Colonic mucosa (tissue), 4 donors: ENCODE measurements at places on chromosomes 6 and 20. TPM values are rescaled to one million over a fixed set of nuclear protein-coding genes. Genes with fewer than 3 reads are reported as not detected.
A peak's percentile ranks its signal among the peaks of the same experiment; 100 is the strongest.

The SLC35D3 gene
- 0.15 TPM for total RNA-seq

The CEP57L1 gene
- total RNA-seq, result 13.1 TPM

DNA sequence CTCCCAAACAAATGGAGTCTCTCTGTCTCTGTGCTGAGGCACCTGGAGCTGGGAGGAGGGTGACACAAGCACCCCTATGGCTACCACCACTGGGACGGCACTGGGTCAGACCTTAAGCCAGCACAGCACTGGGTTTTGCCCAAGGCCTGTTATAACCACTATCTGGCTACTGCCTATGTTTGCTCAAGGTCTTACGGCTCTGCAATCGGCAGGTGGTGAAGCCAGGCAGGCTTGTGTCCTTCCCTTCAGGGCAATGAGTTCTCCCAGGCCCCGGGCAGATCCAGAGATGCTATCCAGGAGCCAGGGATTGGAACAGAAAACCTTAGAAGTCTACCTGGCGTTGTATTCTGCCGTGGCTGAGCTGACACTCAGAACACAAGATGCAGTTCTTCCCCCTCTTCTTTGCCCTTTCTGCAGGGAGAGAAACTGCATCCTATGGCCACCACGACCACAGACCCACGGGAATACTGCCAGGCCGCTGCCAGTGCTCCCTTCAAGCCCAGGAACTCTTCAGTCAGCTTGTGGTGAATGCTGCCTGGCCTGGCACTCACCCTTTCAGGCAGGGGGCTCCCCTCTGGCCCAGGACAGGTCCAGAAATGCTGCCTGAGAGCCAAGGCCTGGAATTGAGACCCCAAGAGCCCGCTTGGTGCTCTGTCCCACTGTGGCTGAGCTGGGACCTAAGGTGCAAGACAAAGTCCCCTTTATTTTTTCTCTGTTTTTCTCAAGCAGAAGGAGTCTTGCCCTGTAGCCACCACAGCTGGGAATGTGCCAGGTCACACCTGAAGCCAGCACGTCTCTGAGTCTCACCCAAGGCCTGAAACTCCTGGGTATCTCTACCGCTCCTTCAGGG lies 67.0 kb upstream of the FRMD1 start:
- H3K4me3 ChIP-seq, result no peak overlapping the region
- H3K27me3 ChIP-seq, result no peaks in the 10 kb centered on the region
- peak; percentile 13 for DNase-seq
- H3K27ac ChIP-seq, result no peak overlapping the region
- H3K36me3 ChIP-seq, result no peaks in the 10 kb centered on the region

DNA sequence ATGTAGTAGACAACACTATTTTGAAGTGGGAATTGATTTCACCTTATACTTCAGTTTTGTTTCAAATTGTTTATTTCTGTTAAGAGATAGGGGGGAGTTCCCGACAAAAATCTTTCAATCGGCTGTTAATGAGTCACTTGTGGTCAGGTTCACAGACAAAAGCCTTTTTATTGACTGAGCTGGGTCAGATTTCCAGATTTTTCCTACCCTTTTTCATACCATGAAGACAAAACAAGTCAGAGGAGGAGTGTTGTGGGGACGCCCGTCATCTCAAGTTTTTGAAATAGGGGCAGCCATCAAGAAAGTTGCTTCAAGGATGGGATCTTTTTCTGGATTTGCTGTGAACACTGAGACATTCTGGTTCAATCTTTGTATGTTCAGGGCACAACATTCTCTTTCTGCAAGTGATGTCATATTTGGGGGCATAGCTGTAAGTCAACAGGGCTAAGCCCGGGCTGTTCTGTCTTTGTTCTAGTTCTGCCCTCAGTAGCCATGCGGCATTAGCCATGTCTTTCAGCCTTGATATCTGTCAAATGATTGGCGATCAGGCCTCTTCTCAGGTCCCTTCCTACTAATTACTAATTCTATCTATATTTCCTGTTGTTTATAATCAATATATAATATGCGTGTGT lies 496.0 kb upstream of the MARCKS start:
- H3K36me3 ChIP-seq, result no peaks in the 10 kb centered on the region
- no peaks in the 10 kb centered on the region for H3K27me3 ChIP-seq
- no peaks in the 10 kb centered on the region for H3K4me1 ChIP-seq
- no peak overlapping the region for H3K27ac ChIP-seq
- DNase-seq, result no peak

DNA sequence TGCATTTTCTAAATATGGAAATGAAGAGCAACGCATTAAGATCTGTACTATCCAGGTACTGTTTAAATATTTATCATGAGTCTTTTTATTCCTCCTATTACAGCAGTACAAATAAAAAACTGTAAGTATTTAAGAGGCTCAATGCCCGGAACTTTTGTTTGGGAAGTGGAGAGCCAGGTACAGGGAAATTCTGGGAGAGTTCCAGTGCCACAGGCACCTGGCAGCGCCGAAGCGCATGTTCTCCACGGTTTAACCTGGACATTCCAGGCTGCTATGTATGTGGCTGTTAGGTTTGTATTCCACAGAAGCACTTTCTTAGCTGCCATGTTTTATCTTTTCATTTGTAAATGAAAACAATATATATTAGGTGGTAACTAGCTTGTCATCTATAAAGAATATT lies 81.7 kb downstream of the PREP start:
- no peak for DNase-seq
- H3K4me3 ChIP-seq, result no peak overlapping the region
- peaks cover 6% of the 10 kb centered on the region for H3K36me3 ChIP-seq

GRCh38 chr6:46528961-46529750 lies 37.9 kb upstream of the RCAN2 start:
- no peaks in the 10 kb centered on the region for H3K27me3 ChIP-seq
- H3K4me1 ChIP-seq, result no peaks in the 10 kb centered on the region
- DNase-seq, result no peak
- H3K36me3 ChIP-seq, result no peaks in the 10 kb centered on the region
- no peak overlapping the region for H3K4me3 ChIP-seq
